Stimulated activated CD8-positive, alpha-beta memory T cell treated with anti-CD3 and anti-CD28 coated beads, Interleukin-7, amount 100 ng/mL, for 24 hours (primary cell): ENCODE measurements at places on chromosomes 5 and 9.

DNA sequence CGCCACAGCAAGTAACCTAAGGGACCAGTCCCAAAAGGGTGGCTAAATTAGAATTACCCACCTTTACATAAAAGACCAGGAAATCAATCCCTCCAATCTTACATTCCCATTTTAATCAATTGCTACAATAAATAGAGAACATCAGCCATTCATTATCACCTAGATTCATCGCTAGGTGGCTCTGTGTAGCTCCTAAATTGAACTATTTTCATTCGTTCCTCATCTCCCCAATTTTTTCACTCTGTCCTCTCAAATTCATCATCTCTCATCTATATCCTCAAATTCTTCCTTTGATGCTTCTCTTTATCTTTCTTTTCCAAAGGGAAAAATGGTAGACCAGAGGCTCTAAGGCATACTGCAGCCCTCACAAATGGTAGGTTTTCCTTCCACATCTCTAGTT, 108.2 kb upstream of the TNC start:
- DNase-seq, result no peak

GRCh38 chr5:37875051-37875787, 35.4 kb upstream of the GDNF start:
- no peak for DNase-seq

DNA sequence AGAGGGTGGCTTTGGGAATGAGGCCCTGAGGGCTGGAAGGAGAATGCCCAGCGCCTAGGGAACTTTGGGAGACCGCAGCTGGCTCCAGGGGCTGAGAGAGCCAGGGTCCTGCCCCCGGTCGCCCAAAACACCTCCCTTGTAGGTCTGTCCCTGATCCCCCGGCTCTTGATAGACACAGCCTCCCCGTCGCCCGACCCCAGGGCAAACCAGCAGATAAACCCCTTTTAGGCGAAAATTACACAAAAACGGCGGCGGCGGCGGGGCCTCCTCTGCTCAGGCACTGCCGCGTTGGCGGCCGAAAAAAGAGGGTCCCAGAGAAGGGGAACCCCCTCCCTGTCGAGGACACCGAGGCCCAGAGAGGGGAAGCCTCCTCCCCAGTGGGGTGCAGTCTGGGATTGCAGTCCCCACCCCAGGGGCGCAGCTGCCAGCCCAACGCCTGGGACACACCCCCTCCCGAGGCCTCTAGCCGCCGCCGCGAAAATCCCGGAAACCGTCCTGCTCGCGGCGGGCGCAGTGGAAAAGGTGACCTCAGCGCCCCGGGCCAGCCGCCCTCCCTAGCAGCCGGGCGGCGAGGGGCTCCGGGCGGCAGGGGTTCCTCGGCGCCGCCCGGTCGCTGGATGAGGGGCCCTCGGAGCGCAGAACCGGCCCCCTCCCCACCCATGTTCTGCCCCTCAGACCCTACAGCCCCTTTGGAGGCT, 3.1 kb upstream of the BARX1 start:
- DNase-seq, result no peak

DNA sequence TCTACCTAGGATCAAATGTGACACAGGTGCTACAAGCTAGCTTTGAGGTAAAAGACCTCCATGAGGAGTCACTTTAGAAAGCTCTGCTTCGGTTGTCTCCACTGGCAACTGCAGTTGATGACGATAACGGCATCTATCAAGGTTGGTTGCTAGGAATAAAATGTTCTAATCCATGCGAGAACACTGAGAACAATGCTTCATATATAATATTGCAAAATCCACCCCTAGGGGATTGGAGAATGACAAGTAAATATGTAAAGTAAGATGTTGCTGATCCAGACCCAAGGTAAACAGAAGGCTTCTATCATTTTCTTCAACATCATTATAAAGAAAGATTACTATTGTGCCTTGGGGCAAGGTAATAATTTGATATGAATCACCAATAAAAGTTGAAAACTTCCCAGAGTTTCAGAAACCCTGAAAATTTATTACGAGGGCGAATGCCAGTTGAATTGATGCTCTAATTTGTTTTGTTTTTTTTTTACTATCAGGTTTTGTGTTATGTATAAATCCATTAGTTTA, 1003.4 kb downstream of the CDH18 start:
- DNase-seq, result no peak

DNA sequence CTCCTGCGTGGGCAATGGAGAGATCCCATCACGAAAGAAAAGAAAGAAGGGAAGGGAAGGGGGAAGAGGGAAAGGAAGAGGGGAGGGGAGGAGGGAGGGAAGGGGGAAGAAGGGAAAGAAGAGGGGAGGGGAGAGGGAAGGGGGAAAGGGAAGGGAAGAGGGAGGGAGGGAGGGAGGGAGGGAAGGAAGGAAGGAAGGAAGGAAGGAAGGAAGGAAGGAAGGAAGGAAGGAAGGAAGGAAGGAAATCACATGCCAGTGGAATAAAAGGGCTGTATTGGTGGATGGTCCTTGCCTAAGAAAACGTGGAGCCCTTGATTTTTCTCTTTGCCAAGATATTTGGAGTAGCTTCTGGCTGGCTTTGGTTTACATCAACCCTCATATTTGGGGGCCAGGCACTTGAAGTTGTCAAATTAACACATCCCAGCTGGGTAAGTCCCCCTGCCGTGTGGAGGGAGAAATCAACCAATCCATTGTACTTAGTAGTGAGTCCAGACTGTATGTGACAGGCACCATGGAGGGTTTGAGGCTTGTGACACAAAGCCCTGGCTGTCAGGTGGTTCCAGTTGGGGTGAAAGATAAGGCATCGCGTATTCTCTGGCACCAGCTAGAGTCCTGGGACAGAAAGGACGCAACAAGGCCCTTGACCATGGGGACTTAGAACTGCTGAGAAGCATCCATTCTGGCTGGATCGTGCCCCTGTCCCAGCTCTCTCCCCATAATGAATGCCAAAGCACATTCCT, 23.7 kb downstream of the IDNK start:
- no peak for DNase-seq

GRCh38 chr9:113921396-113921925, 45.4 kb downstream of the ZNF618 start:
- no peak for DNase-seq

GRCh38 chr5:178425621-178426068, 164.5 kb downstream of the COL23A1 start:
- no peak for DNase-seq

GRCh38 chr5:75389430-75389829, 52.4 kb downstream of the HMGCR start:
- DNase-seq, result no peak

DNA sequence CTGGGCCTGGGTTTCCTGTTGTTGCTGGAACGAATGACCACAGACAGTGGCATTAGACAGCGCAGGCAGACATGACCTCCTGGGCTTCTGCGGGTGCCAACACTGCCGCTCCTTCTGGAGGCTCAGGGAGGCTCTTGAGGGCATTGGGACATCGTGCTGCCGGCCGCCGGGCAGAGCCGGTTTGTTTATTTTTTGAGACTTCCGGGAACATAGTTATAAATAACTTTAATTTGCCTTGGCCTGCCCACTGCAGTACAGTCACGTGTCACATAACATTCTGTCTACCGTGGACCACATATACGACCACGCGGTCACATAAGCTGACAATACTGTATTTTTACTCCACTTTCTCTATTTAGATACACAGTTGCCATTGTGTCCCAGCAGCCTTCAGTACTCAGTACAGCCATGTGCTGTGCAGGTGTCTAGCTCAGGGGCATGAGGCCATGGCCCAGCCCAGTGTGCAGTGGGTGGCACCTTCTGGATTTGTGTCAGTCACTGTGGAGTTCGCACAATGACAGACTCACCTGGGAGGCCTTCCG, 8.2 kb upstream of the TOR4A start:
- DNase-seq, result no peak

GRCh38 chr9:15513335-15513734, 2.6 kb upstream of the PSIP1 start:
- no peak for DNase-seq

DNA sequence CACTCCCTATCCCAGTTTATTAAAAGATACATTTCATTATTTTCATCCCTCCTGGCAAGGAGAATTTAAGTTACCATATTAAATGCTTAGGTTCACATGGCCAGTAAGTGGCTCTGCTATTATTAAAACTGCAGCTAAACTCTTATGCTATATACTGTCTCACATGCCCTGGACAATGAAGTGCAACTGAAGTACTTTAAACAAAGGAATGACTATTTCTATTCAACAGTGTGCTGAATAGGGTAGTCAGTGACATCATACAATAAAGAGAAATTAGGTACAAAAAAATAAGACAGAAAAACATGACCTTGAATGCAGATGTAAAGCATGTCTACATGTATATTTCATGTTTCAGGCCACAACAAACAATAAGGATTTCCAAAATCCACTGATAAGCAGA, 282.6 kb upstream of the SMC2 start:
- DNase-seq, result no peak

- no peak for DNase-seq
Observed at GRCh38 chr5:39578887-39579497, 154.2 kb upstream of the DAB2 start.

DNA sequence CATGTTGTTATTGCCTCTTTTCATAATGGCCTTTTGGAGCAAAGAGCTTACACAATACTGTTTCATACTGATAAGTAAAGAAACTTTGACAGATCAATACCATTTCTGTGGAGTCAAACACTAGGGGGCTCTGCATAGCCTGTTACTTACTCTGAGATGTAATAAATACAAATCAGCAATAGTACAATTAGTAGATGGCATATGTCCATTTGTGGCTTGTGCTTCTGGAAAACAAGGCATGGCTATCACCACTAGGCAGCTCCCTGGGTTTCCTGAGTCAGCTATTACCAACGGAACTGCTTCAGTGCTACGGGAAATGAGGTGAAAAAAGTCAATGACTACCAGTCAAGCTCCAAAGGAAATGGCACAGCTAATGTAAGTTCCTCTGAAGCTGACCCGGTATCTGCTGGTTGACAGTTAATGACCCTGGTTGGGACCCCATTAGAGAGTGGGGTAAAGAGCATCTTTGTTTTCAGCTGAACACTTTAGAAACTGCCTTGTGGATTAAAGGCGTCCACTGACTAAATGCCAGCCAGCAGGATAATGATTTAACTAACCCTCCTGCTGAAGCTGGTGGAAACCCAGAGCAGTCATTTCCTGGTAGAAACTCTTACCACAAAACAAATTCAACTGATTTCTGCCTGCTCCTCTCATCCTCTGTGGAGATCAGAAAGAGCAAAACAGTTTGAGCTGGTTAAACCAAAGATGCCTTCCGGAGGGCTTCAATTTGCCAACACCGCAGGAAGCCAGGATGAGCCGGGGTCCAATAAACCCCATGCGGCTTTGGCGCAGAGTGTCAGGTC, 69.0 kb upstream of the FAM169A start:
- DNase-seq, result no peak

GRCh38 chr9:86093788-86094555, 5.4 kb downstream of the GOLM1 start:
- DNase-seq, result no peak

- DNase-seq, result no peak
Observed at GRCh38 chr5:62762503-62762902, 183.9 kb downstream of the LRRC70 start.

GRCh38 chr9:132609184-132609583, 26.8 kb downstream of the BARHL1 start:
- DNase-seq, result no peak

- no peak for DNase-seq
Observed at GRCh38 chr5:159469496-159470372, 139.4 kb upstream of the IL12B start.

DNA sequence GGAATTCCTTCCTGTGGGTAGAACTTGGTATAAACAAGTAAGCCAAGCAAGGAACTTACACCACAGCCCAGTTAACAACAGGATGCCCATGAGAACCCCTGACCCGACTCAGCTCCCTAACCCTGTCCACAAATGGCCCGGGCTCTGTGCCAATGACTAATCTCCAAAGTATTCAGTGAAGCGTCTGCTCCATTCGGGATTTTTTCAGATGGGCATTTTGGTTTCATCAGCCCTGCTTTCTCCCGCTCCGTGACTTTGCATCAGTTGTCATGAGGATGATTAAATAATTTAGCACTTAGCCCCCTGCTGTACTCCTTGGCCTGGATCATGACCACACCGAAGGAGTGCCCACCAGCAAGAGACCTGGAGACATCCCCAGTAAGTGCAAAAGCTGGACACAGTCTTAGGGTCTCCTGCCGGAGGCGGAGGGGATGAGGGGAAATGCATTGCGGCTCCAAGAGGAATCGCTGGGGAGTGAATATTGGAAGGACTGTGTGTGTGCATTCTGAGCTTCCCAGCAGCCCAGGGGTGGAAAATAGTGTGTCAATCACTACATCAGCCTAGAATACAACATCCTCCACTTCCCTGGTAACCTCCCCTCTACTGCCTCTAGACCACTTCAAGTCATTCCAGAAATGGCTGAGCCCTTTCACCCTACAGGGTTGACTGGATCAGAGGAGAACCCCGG, 41.4 kb upstream of the DNAH5 start:
- DNase-seq, result no peak

- DNase-seq, result no peak
Observed at GRCh38 chr9:73782166-73782565, 630.5 kb downstream of the ANXA1 start.
